NCI-H2081 treated with DMSO at 0.1 percent for 48 hours (cell line): ENCODE measurements at places on chromosomes 6 and 20.

DNA sequence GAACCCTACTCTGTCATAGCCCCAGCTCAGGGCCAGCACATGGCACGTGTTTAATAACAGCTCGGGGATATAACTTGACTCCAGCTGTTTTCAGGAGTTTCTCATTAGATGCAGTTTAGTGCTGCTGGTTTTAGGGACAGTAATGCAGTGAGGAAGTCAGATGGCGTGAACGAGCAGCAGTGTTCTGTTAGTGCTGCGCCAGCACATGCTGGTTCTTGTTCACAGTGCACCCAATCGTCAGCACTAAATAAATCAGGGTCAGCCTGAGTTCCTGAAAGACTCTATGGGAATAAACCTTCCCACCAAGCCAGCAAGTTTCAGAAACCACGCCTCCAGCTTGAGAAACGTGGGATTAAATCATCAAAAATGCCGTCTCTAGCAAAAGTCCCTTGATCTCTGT is 235.9 kb upstream of the SUPT3H start:
- DNase-seq: no peak

GRCh38 chr6:92495242-92495641 is 924.1 kb downstream of the EPHA7 start:
- DNase-seq: no peak

DNA sequence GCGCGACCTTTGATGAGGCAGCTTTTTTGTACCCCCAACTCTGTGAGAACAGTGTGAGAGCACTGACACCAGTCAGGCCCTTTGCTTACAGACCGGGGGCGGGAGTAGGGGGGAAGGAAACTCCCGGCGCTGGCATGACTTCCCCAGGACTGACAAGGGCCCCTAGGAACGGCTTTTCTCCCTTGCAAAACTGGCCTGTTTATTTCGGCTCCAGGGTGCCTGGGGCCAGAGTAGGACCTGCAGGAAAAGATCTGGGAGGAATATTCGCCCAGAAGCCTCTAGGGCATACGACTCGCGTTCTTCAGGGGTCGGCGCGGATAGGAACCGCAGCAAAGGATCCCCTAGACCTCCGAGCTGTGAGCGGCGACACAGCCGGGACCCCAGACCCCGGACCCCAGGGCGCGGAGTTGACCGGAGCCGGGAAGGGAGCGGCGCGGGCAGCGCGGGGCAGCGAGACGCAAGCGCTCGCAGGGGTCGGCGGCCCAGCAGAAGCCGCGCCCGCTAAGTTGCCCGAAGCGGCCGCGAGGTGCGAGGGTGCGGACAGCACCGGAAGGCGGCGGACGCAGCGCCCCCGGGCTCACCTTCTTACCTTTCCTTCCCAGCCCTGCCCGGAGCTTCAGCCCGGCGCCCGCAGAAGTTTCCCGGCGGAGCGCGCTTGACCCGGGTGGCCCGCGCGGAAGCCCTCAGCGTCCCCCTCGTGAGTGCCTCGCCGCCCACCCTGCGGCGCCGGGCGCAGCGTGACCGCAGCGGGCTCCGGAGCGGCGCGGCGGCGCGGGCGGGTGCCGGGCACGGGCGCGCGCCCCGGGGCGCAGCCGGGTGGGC is at the start of gene POPDC3:
Gene POPDC3 (minus strand): TSS at position 771 of the 822 bp plus-strand sequence. CDS start 18,105 bp downstream, outside the sequence.
- DNase-seq: no peak

DNA sequence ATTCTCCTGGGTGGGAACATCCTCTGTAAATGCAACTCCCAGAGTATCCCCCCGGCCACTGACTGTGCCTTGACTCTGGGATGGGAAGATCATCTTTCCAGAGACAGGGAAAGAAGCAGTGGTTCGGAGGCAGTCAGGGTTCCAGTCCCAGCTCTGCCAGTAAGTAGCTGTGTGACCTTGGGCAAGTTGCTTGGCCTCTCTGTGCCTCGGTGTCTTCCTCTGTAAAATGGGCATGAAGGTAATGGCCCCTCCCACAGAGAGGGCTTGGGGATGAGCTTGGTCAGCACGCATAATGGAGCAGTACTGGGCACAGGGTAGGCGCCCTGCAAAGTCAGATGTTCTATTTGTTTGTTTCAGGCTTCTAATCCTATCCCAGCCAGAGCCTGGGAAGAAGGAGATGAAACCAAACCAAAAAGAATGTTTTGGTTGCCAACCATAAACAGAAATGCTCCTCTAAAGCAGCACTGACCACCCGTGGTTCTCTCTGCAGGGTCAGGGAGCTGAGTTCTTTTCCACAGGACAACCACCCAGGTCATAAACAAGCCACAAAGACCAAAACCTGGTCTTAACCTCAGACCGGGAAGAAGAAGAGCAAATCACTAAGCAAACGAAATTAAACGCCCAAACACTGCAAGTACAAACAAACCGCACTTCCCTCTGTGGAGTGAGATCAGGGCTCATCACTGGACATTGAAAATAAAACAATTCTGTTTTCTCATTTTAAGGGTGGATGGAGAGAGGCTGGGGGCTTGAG is 381.0 kb upstream of the SULF2 start:
- DNase-seq: no peak

- DNase-seq: no peak
Observed at GRCh38 chr20:44026647-44027342, 112.1 kb downstream of the TOX2 start.

GRCh38 chr6:154909821-154910220 is 85.3 kb upstream of the TIAM2 start:
- no peak for DNase-seq

- no peak for DNase-seq
Observed at GRCh38 chr20:1440024-1440423, 26.6 kb downstream of the NSFL1C start.

- DNase-seq: no peak
Observed at GRCh38 chr6:94300424-94301144, 881.2 kb upstream of the EPHA7 start.

- DNase-seq: no peak
Observed at GRCh38 chr20:6630514-6630913, 137.0 kb upstream of the BMP2 start.
